RKO (cell line): ENCODE measurements at places on chromosomes 4 and X.

DNA sequence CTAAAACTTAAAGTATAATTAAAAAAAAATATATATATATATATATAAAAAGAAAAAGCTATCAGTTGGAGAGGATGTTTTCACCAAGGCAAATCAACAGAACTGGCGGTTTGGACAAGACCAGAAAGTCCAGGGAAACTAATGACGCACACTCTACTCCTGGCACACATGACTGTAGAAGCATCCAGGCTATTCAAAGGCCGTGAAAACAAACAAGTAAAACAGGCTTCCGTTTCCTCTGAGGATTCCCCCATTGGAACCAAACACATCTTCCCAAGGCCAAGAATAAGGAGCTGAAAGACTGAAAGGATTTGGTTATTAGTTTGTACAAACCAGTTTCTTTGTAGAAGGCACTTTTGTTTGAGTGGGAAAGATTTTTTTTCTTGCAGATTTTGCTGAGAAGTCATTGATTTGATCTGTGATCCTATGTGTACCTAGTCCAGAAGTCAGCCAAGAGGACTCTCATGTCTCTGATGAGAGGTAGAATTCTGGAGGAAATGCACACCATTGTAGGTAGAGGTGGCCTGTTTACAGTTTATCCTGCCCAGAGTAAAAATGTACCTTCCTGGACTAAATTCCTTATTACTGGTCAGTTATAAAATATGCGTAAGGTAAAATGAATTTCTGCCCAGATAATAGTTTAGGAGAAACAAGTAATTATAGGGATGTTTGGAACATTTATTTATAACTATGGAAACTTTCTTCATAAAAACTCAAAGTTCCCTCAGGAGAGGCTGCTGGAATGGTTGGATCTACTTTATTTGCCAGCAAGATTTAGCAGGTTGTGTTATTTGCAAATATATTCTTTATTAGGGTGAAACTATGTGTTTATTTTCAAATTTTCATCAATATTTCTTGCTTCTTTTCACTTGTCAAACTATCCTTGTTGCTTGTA lies 66.5 kb downstream of the DMP1 start:
- DNase-seq, result no peak

DNA sequence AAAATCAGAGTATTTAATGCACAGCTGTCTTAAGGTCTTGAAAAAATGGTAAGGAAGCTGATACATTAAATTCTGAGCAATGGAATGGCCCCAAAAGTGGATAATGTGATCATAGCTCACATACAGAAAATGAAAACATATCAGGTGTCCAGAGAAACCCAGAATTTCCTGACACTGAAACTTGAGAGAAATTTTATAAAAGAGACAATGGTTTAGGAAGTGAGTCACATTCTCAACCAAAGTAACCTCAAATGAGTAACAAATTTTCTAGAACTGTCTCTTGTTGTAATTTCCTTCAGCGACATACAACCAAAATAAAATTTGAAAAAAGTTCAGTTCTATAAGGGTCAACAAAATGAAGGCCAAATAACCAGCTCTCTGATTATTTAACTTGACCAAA lies 37.4 kb upstream of the PACRGL start:
- DNase-seq, result no peak

GRCh38 chr4:26568446-26568994 lies 15.4 kb upstream of the TBC1D19 start:
- DNase-seq, result peak; percentile 59

DNA sequence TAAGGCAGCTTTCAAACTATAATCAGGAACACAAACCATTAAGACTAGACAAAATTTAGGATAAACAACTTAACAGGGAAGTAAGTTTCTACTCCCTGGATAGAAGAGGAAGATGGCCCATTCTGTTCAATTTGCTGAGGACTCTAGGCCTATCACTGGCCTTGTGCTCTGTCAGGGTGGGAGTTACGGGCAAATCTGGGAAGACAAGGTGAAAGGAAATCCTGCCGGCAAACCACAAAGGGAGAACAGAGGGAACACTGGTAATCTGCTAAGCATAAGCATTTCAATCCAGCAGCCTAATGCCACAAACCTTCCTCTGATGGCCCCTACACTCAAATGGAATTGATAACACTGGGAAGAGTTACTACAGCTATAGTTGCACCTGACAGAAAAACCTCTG lies 8.3 kb downstream of the GPR82 start:
- no peak for DNase-seq

GRCh38 chrX:24146283-24146949 lies 3.1 kb upstream of the ZFX start:
- DNase-seq, result no peak

- no peak for DNase-seq
These were observed 319.8 kb upstream of the SLC7A11 start for GRCh38 chr4:138561906-138562305.

DNA sequence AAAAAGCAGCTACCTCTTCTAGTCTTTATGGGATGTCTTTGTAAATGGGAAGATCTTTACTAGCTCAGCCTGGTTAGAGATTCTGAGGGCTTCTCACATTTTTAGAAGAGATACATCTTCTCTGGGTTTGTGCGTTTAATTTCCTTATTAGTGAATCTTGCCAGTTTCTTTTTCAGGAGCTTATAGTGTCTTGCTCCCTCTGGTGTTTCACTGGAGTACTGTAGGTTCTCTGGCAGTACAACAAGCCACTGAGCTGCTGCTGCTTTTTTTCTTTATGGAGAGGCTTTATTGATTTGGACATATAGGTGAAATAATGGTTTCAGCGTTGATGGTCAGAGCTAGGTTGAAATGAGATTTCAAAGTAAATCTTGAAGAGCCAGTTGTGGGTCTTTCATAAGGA lies 82.9 kb downstream of the LAS1L start:
- DNase-seq, result peak; percentile 68

- peak; percentile 62 for DNase-seq
These were observed 77.3 kb upstream of the NOCT start for GRCh38 chr4:138938366-138938690.

DNA sequence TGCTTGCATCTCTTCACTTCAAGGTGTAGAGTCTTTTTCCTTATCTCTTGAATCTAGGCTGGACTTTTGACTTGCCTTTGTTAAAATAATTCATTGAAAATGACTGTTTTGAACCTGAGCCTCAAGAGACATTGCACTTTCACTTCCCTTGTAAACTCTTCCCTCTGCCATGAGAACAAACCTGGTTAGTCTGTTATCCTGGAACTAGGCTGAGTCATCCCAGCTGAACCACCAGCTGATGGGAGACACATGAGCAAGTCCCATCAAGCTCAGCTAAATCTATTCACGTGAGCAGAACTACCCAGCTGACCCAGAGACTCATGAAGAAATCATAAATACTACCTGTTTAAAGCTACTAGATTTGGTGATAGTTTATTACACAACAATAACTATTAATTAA lies 202.3 kb upstream of the CENPE start:
- peak; percentile 37 for DNase-seq

- DNase-seq, result no peak
These were observed 344.0 kb upstream of the EPHA5 start for GRCh38 chr4:66014146-66014765.

DNA sequence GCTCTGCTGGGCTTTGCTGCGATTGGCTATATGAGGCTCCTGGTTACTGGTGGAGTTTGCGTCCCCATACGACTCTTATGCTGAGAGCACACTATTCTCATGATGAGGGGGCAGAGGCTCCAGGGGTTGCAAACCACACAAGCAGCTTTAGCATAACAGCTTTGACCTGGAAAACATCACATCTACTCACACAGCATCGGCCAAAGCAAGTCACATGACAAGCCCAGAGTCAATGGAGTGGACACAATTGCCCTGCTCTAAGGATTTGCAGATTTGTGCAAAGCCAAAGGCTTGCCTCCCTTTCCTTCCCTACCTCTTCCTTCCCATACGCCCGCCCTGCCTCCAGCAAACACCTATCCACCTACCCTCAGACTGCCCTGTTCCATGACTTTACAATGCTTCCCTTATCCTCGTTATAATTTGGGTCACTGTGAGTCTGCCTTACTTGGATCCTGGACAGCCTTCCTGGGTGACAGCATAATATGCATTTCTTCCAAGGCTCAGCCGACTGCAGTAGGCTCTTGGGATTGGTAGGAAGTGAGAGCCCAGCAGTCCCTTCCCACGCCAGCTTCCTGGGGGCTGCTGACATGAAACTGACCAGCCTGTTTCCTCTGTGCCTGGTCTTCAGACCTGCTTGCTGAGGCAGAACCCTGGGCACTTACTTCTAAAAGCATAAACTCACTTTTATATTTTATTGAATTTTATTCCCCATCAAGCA lies 208.2 kb upstream of the PSAPL1 start:
- DNase-seq, result no peak

DNA sequence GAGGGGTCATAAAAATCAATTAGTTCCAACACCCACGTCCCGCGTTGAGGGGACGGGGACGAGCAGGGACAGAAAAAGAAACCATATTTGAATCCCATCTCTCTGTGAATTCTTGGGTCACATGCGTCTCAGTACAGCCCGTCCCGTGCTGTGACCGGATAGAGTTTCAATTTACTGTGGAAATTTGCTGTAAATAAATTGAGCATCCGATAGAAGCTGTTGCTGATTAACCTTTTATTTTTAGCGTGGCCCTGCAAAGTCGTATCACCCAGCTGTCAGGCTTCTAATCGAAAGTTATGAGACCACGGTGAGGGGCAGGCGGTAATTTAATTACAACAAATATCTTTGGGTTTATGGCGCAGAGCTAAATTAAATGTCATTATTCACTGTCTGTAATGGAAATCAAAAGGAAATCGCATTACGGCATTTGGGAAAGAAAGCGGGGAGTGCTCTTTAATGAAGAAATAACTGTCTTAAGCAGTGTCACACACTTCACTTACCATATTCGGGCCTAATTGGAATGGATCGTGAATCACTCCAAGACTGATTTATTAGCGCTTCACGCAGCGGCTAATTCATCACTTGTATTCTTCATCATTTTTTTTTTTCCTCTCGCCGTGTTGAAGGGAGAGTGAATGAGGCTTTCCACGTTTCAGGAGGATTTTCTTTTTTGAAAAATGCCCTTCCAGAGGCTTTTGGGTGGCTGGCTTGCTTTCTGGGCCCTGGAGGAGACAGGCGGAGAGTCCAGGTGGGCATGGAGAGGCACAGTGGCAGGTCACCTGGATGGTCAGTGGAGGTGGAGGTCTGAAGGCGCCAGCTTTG lies 7.3 kb downstream of the SHOX start:
- DNase-seq, result no peak

DNA sequence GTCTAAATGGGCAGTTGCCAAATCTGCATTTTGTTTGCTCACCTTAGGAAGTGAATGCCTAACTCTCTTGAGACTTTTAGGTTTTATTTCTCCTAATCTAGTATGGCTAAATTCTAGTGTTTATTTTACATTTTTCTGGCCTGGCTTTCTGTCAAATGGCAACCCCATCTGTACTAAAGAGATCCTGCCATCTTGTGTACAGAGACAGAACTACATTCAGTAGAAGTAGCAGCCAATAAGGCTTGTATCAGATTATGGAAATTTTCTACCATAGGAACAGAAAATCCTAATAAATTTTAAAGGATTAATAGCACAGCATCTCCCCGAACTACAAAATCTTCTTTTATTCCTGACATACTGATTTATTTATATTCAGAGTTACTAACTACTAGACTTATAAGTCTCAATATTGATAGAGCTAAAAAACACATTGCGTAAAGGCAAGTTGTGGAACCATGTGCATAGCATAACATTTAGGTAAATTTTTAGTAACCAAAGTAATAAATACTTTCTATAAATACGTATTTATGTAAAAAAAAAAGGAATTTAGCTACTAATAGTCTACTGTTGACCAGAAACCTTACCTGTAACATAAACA lies 45.5 kb downstream of the TMEM144 start:
- DNase-seq, result peak; percentile 78

DNA sequence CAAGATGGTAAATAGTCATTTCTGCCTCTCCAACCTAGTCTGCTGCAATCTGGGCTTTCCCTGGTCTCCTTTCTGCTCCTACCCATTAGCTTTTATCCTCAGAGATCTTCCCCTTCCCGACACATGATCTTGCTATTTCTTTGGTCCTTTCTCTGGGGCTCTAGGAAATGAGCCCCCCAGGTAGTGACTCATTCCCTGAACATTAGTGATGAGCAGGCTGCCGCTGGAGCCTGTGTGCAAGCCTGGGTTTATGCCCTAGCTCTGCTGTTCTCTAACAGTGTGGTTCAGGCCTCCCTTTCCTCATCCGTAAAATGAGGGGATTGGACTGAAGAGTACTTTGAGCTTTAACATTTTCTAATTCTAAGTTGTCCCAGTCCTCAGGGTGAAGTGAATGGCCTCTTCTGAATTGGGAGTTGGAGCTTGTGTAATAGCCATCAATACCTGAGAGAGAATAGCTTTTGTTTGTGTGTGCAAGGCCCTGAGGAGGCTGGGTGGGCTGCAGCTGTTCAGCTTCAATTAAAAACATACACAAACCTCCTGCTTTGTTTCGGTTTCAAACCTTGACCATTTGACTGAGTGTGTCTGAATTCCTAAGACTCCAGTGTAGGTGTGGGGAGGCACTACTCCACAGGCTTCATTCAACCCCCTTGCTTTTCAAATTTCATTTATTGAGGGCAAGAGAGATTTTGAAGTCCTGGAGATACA lies 115.6 kb upstream of the SCML1 start:
- DNase-seq, result no peak

GRCh38 chr4:42633605-42634388 lies 23.1 kb downstream of the ATP8A1 start:
- no peak for DNase-seq

DNA sequence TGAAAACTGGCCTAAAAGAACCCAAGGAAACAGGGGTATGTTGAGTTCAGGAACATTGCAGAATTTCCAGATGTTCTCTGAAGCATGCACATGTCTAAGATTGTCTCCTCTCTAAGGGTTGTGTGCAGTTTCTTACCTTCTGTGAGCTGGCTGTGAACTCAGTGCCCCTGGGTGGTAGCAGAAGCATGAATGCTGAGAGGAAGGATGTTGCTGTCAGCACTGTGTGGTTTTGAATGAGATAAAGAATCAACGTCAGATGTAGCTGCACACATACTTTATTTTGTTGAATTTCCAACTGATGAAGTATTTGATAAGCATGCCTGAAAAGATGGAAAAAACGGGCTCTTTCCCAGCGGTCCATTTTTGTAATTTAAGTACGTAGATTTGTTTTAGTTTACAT lies 23.8 kb upstream of the CD38 start:
- no peak for DNase-seq

GRCh38 chr4:23425570-23425969 lies 464.3 kb downstream of the PPARGC1A start:
- no peak for DNase-seq

- DNase-seq, result no peak
These were observed 49.1 kb upstream of the DHRSX start for GRCh38 chrX:2549876-2550275.
